ENCODE measurements at places on chromosomes 3 and 15.
A peak's percentile ranks its signal among the peaks of the same experiment; 100 is the strongest.

DNA sequence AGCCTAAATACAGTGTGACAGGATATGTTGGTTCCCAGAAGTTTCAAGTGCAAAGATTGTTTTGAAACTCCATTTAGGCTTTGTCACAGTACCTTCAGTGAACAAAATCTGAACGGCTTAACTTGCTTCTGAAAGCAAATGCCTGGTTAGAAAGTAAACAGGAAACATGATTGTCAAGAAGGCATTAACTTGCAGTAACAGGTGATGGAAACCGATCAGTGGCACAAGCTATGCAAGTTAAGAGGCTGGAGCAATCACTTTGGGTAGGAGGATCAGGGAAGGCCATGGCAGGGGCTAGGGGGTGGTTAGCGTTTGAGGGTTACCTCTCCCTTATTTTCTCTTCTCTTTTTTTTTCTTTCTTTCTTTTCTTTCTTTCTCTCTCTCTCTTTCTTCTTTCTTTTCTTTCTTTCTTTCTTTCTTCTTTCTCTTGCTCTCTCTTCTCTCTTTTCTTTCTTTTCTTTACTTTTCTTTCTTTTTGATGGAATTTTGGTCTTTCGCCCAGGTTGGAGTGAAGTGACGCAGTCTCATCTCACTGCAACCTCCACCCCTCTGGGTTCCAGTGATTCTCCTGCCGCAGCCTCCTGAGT lies 2.4 kb downstream of the HYKK start:
- DNase-seq: no peak

GRCh38 chr3:71180524-71180923 lies 403.0 kb downstream of the FOXP1 start:
- DNase-seq: no peak

- no peak for DNase-seq
These were observed 127.6 kb downstream of the DUT start for GRCh38 chr15:48458876-48459275.

DNA sequence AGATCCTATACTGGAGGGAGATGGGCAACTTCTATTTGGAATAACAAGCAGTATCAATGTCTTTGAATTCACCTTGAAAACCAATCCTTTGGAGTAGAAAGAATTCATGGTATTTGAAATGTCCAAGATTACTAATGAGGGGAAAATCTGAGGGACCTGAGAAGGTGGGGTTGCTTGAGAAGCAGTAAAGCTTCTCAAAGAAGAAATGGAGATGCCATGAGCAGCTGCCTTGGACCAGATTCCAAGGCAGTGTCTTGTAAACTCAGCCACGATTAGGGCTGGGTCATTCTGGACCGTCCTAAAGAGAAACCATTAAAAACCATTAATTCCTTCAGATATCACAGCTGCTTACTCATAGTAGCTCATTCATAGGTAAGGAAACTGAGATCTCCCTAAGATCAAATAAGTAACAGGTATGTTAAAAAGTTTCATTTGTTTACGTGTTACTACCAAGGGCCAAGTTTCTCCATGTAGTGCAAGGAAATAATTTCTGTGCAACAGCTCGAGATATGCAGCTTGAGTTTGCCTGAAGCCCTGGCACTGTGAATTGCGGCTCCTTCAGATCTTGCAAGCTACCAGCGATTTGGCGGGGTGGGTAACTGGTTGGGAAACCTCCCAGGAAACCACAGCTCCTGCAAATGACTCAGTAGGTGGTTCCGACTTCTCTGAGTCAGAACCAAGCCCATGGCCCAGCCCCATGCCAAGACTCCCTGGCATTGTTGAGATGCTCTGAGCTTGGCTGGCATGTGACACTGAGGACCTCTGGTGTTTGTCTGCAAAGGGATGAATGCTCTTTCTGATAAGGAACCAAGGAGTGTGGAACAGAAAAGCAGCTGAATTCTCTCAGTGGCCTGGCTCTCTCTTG lies 296.8 kb downstream of the RORA start:
- DNase-seq: peak; percentile 73

DNA sequence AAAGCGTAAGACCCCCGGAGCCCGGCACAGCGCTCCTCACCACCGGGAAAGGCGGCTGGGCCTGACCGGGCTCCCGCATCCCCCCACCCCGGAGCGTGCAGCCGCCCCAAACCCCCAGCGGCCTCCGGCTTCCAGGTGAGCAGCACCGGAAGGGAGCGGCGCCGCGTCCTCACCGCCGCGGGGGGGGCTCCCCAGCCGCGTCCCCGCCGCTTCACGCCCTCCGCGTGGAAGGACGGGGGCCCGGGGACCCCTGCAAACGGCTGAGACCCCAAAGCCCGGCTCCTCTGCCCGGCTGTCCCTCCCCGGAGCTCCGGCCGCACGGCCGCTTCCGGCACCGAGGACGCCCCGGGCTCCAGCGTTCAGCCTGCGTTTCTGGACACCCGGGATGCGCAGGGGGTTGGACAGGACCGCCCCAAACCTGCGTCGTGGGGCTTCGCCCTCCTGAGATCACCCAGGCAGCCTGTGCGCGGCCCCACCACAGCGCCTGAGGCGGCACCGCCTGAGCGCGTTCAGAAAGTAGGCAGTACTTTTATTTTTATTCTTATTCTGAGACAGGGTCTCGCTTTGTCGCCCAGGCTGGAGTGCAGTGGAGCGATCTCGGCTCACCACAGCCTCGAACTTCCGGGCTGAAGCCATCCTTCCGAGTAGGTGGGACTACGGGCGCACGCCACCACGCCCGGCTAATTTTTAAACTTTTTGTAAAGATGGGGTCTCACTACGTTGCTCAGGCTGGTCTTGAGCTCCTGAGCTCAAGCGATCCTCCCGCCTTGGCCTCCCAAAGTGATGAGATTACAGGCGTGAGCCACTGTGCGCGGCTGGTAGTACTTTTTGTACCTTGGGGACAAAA lies 51.6 kb upstream of the BLM start:
- DNase-seq: peak; percentile 51

DNA sequence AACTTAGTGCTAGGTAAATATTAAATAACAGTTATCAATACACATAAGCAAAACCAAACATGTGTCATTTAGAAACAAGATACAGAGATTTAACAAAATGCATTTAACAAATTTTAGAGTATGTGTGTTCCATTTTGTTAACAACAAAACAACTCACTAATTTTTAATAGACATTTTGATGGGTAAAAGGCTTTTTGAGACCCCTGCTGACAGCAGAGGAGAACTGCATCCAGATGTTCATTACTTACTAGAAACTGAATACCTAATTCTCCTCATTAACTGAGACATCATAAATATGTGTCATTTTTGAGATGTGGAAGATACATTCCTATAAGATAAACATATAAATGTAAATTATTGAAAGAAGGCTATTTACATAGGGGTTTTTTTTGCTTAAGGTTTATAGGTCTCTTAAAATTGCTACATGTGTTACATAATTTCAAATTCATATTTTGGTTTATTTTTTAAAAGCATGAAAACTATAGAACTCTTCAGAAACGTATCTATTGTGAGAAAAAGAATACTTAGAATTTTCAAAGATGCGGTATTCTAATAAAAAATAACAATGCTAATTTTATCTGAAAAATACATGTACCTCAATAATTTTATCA lies 1009.8 kb downstream of the TUSC7 start:
- DNase-seq: no peak

DNA sequence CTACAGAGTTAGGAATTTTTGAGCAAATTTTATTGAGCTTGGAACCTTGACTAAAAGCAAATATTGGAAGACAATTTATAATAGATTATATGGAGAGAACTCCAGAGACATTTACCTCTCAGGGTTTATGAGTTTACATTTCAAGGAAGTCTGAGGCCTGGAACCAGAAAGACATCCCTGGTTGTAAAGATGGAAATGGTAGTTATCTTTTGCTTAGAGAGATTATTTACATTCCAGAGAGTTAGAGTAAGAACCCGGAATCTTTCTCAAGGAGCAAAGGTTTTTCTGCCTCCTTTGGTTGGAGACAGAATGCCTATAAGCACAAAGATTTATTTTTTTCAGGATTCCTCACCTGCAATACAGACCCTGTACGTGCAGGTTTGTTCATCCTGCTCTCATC lies 458.1 kb downstream of the TBL1XR1 start:
- no peak for DNase-seq

GRCh38 chr3:35383719-35384555 lies 255.4 kb upstream of the ARPP21 start:
- no peak for DNase-seq

DNA sequence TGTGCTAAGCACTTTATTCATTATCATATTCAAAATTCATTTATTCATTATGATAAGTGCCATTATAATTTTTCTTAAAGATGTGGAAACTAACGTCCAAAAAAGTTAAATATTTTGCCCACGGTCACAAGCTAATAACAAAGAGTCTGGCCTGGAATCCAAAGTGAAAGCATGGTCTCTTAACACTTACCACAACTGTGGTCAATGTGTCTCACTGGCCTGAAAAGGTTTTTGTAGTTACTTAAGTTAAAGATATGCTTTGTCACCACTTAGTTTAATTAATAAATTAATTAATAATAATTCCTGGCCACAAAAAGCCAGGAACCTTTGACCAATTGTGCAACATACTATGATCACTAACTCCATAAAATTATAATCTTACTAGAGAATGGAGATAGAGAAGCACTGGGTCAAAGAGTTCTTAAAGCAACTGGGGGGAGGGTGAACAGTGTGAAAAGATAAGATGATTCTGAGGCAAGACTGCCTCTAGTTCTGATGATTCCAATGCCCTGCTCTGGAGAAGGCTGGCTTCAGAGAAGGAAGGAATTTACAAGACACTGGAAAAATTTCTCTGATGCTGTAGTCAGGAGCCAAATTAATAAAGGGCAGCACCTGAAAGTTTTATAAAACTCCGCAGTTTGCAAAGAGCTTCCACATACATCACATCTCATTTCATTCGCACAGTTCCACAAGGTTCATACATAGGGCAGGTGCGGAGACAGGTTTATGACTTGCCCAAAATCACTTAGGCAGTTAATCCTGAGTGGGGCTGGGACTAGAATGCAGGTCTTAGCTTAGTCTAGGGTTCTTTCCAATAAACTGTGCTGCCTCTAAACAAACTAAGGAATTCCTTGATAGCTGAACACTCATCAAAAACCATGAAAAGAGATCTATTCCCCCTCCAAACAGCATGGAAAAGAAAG lies 32.5 kb downstream of the NPTN start:
- no peak for DNase-seq

- DNase-seq: no peak
These were observed 8.7 kb upstream of the PLCL2 start for GRCh38 chr3:16875876-16876550.

DNA sequence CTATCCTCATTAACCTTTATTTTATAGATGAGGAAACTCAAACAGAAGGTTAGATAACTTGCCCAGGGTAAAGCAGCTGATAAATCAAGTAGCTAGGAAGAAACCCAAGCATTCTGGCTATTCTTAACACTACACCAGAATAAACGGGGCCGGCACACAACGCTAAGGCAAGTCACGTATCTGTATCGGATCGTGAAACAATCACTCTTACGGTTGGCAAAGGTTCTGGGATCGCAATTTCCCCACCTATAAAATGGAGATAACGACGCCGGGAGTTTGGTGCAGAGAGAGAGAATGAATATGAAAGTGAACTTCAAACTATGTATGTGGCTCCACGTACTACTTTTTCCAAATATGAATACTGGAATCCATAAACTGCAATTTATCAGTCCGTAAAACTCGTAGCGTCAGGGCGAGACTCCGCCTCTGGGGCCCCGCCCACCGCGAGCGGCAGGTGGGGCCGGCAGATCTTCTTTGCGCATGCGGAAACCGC lies 252 bp upstream of the ARMC8 start:
- peak; percentile 87 for DNase-seq

DNA sequence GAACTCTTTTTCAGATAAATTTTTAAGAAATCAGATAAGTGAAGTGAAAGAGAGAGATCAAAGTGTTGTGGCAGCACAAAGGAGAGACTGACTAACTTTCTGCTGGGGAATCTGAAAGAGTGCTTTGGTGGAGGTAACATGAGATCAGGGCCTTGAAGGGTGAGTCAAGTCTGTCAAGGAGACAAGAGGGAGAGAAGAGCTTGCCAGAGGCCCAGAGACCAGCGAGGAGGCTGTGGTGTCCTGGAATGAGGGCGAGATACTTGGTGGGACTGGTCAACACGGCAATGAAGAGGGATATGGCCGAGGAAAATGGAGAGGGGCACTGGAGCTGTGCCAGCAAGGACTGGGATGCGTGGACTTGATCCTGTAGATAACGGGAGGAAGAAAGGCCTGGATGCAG lies 4.6 kb downstream of the TADA3 start:
- DNase-seq: no peak

- no peak for DNase-seq
These were observed 39.6 kb downstream of the CORO2B start for GRCh38 chr15:68618394-68618793.

DNA sequence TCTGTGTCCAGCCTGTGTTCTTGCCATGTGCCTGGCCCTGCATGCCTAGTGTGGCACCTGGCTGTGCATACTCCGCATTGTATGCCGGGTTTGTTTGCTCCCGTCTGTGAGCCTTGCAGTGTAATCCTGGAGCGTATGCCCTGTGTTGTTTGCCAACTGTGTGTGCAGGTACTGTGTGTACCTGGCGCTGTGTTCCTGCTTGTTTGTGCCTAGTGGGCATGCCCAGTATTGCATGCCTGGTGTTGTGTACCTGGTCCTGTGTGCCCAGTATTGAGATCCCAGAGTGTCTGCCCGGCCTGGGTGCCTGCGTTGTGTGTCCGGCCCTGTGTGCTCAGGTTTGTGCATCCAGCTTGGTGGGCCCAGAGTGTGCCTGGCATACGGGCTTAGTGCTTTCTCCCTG lies 54.5 kb upstream of the CHRNA7 start:
- DNase-seq: no peak

DNA sequence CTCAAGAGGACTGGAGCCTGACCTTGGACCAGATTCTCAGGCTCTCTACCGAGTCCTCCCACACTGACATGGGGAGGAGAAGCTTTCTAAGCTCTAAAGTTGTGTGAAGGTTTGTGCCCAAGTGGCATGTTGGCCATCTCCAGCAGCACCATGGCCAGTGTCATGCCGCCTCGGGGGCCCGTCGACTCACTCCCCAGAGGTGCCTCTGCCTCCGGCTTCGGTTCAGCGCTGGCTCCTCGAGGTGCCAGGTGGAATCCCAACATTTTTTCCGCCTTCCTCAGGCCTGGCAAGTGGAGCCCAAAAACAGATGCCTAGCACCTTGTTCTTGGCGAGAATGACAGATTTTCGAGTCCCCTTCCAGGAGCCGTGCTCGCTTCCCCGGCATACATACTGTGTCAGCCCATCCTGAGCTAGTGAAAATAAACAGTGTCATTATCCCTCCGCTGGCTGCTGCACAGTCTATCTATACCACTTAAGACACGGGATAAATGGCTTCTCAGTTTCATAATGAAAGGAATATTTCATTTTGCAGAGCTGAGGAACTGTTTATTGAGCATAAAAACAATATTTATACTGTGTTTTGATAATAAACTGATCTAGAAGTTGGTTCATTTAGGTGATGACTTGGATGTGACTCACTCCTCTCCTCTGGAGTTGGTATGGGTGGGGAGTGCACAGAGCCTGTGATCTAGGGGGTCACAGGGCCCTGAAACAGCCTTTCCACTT lies 328.5 kb upstream of the TLE3 start:
- no peak for DNase-seq

DNA sequence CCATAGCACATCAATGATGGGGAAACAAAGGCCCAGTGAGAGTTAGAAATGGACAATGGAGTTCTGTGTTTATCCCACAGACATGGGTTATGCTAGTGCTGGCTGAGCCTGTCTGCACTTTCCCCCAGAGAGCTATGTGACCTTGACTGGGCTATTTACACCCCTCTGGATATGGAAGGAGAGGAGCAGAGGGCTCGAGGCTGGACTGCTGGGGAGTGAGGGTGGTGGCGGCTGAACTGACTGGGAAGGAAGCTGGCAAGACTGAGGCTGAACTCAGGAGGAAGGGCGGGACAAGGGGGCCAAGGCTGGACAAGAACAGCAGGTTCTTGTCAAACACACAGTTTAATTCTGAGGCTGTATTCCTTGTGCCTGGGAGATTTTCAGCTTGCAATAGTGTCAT lies 10.8 kb upstream of the INSYN1 start:
- no peak for DNase-seq

Data from H54 (cell line).